ENCODE measurements at places on chromosomes 12 and 14. TPM values are rescaled to one million over a fixed set of nuclear protein-coding genes. Genes with fewer than 3 reads are reported as not detected.

DNA sequence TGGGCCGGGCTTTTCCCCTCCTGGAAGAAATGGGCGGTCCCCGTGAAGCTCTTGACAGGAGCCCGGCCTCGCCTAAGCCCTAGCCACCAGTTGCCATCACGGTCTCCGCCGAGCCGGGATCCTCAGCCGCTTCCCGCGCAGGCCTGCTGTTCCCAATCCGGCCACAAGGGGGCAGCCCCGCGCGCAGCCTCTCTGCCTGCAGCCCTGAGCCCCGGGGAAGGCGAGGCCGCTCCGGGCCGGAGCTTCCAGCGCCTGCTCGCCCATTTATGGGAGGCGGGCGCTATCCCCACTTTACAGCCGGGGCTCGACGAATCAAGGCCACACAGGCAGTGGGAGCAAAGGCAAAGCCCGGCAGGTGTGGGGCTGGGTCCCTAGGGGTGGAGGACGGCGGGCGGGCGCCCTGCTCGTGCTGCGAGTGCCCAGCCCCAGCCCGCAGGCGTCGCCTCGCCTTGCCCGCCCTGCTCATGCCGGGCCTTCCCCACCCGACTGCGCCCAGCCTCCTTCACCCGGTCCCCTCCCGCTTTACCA lies 61.5 kb downstream of the LGMN start:
- H3K36me3 ChIP-seq, result no peaks in the 10 kb centered on the region
- peaks cover 4% of the 10 kb centered on the region for H3K27me3 ChIP-seq
- H3K27ac ChIP-seq, result no peak overlapping the region
- H3K4me3 ChIP-seq, result peak overlapping the region; percentile 65
- H3K4me1 ChIP-seq, result no peaks in the 10 kb centered on the region

GRCh38 chr14:101591121-101591520 lies 29.8 kb downstream of the DIO3 start:
- no peak overlapping the region for H3K4me3 ChIP-seq
- peaks cover 5% of the 10 kb centered on the region for H3K4me1 ChIP-seq
- peaks cover 4% of the 10 kb centered on the region for H3K27me3 ChIP-seq

CFAP251 gene
- total RNA-seq, result 3.3 TPM

LRRC10 gene
- total RNA-seq, result not detected

RDH12 gene
- 2.6 TPM for total RNA-seq

Data from type B pancreatic cell (in vitro differentiated cells).